ENCODE measurements at places on chromosomes 1 and 21.

GRCh38 chr1:181504399-181504842, 21.1 kb downstream of the CACNA1E start:
- DNase-seq: peak; percentile 3

DNA sequence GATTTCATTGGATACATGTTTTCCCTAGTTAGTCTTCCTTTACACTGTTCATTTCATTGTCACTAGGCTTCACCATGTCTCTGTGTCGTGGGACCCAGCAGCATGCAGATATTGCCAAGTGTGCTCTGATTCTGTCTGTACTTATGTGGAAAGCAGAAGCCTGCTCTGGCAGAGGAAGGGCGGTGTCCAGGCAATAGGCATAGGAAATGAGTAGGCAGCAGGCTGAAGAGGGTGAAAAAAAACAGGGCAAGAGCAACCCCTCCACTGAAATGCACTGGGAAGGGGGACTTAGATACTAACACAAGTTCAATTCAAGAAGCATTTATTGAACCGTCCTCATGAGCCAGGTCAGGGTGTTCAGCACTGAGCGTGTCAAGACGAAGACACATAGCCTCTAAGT, 85.2 kb upstream of the VAV3 start:
- DNase-seq: no peak

DNA sequence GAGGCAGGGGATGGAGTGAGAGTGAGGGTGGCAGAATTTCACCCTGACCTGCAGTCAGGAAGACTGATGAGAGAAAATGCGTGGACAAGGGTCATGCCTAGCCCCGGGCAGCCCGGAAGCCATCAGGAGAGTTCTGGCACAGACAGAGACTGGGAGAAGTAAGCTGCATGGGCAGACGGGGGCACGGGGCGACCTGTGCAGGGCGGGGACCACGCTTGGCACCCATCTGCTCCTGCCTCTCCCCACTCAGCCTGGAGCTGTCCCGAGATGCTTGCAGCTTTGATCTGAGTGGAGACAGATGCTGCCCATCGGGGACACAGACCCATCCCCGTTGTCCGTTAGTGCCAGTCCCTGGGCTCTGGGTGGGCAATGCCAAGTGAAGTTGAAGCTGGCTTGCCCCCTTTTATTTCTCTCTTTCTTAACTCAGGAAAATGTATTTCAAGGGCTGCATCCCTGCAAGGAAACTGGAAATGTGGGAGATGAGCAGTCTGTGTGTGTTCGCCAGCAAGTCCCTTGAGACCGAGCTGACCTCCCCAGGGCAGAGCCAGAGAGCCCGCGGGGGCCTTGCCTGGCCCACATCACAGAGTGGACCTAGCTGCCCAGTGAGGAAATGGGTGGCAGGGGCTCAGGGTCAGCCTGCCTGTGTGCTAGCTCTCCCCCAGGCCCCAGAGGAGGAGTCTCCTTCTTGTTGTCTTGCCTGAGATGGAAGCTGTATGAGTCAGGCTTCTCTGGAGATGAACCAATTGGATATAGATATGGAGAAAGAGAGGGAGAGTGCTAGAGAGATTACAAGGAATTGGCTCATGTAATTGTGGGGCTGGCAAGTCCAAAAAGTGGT, 121.3 kb upstream of the C1orf174 start:
- DNase-seq: no peak

GRCh38 chr1:205504311-205505075, at the start of gene CDK18:
TSS of gene CDK18 (plus strand) at chr1:205504669. CDS start at chr1:205523168, 18,499 bp downstream.
- DNase-seq: no peak

Measured in HCEC 1CT (cell line).